Stimulated activated naive CD4-positive, alpha-beta T cell (primary cell): ENCODE measurements at places on chromosomes 7 and 10.
A peak's percentile ranks its signal among the peaks of the same experiment; 100 is the strongest.

DNA sequence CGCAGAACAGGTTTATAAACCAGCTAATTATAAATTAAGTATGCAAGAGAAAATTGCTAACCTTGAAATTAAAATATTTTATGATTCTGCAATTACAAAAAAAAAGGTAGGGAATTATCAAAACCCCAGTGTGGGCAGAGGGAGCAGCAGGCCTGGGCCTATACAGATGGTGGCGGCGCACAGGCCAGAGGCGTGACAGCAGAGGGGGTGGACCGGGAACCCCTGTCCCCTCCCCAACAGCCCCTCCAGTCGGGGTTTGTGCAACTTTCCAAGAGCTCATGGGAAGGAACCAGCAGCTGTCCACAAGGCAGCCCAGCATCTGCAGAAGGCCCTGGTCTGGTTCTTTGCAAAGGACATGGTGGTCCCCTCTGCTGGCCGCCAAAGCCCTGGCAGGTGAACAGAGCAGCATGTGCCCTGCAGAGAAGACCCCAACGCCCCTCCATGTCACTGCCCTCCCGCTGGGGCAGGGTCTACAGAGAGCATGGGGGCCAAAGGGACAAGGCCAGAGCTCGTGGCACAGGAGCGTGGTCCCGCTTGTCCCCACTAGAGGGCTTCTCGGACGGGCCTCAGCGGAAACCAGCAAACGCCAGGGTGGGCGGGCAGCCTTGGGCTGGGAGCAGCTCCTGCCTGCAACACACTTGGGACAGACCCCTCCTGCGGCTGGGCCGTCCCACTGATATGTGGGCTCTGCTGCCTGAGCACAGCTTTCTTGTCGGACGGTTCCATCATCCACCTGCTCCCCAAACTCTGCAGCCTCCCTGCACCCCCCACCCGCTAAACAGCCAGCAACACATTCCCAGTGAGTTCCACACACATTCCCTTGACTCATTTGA is 75.1 kb downstream of the EBF3 start:
- peak; percentile 16 for DNase-seq

GRCh38 chr10:87651801-87652200 is 7.9 kb upstream of the PAPSS2 start:
- no peak for DNase-seq

DNA sequence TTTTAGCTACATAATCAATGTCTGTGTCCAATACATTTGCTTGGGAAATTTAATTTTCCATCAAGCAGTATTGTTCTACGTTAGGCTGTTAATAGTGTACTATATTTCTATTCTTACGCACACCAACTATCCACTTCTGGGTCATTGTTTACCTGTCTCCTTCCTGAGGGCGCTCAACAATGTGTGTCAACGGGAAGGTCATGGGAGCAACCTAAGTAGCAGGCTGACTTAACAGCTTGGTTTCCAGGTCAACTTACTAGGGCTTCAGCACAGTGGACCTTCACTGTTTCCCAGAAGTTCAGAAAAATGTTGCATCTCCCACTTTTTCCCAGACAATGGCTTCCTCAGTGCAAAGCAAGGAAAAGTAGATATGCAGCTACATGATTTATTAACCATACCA is 13.7 kb downstream of the THSD7A start:
- DNase-seq: no peak

GRCh38 chr7:39749177-39749576 is 125.8 kb downstream of the RALA start:
- DNase-seq: no peak

- no peak for DNase-seq
Observed at GRCh38 chr10:104417637-104418292, 64.1 kb downstream of the CFAP58 start.

DNA sequence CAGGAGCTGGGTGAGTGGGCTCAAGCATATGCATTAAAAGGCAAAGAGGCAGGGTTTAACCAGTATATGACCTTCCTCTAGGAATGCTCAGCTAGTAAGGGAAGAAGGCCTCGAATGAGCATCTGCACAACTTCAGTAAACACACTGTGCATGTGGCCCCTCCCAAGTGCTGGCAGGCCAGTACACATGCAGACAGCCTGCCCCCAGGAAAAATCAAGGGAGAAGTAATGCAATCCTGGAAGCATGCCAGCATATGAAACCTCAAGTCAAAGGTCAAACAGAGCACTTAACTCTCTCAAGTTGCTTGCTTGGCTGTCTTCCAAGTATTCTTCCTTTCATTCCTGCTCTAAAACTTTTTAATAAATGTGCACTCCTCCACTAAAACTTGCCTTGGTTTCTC is 208.4 kb downstream of the ACTR3B start:
- DNase-seq: no peak

GRCh38 chr10:30455816-30456215 is 21.8 kb downstream of the MAP3K8 start:
- no peak for DNase-seq

DNA sequence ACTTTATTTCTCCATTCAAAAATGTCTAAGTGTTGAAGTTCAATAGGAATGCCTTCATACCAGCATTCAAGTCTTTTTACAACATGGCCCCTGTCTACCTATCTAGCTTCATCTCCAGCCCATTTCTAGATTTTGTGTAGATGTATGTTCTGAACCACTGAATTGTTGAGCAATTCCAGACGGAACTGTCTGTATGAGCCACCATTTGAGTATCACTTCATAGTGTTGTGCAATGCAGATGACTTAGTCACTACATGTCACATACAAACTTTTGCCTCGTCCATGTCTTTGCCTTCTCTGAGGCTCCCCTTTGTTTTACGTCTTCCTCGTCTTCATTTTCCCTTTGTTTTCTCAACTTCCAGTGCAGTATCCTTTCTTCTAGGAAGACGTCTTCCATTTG is 118.1 kb downstream of the INHBA start:
- DNase-seq: no peak

DNA sequence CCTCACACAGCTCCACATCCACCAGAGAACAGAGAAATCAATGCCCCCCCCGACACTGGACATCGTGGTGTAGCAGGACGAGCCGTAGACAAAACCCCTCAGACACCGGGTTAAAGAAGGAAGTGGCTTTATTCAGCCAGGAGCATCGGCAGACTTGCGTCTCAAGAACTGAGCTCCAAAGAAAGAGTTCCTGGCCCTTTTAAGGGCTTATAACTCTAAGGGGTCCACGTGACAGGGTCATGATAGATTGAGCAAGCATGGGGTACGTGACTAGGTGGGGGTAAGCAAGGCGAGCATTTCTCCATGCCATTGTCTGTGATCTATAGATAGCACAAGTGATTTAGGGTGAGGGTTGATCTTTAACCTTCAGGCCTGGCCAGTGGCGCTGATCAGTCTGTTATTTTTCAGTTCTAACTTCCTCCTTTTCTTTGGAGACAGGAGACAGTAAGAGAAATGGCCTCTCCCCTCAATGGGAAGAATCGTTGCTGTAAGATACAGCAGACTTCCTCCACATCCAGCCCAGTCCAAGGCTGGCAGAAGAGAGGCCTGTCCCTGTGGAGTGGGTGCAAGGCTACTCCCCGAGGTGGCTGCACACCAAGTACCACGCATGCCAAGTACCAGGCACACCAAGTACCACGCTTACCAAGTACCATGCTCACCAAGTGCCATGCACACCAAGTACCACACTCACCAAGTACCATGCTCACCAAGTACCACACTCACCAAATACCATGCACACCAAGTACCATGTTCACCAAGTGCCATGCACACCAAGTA is 19.5 kb upstream of the PPP2R2D start:
- no peak for DNase-seq

- no peak for DNase-seq
Observed at GRCh38 chr10:122505011-122505410, 43.7 kb downstream of the HTRA1 start.

GRCh38 chr7:5712566-5712965 is 68.9 kb downstream of the RNF216 start:
- no peak for DNase-seq

DNA sequence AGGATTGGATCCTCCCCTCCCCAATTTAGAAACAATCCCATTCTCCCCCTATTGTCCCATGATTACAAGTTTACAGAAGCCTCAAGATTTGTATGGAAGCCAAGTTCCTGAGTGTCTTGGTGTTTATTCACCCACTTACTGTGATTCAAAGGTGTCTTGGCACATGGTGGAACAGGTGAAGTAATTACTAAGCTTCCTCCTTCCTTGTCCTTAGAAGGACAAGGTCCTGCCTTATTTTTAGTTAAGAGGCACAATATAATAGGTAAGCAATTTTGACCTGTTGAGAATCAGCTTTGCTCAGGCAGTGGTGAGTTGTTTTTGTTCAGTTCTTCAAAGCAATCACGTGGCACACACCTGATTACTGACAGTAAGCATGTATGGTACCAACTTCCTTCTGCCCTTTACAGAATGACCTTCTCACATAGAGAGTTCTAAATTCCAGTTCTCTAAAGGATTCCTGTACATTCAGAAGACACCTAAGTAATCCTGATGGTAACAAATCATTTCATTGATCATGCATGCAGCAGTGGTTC is 60.7 kb upstream of the SLC13A1 start:
- no peak for DNase-seq

GRCh38 chr10:13536674-13537366 is 8.0 kb upstream of the BEND7 start:
- no peak for DNase-seq

DNA sequence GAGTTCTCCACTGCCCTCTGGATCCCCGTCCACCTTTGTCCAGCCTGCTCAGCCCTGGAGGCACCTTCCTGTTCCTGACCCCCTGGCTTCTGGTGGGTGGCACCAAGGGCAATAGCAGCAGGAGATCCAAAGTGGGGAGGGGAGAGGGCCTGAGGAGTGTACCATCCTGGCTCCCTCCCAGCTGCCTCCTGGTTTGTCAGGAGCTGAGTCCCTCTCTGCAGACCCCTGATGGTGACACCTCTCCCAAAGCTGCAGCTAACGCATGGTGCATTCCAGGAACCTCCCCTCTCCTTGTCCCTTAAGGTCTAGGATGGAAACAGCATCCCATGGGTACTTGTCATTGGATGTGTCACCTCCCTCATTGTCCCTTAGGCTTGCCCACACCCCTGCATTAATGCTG is 39.6 kb downstream of the VSTM4 start:
- no peak for DNase-seq

- no peak for DNase-seq
Observed at GRCh38 chr7:20698469-20698868, 83.0 kb downstream of the ABCB5 start.

- DNase-seq: peak; percentile 42
Observed at GRCh38 chr10:32795598-32796183, 162.3 kb downstream of the ITGB1 start.

DNA sequence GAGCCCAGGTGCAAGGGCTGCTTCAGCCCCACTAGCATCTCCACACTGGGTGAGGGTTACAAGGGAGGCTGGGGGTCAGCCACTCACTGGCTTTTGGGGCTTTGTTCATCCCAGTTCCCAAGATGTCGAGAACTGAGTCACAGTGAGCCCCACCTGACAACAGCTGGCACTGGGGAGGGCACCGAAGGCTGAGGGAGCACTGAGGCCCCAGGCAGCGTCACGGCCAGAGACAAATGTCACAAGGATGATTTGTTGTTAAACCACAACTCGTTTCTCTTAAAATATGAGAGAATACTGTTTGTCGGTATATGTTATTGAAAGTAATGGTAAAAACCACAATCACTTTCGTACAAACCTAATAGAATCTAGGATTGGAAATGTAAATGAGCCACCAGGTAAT is 219.9 kb downstream of the CELF2 start:
- no peak for DNase-seq

- no peak for DNase-seq
Observed at GRCh38 chr10:30396698-30397097, 37.3 kb upstream of the MAP3K8 start.

DNA sequence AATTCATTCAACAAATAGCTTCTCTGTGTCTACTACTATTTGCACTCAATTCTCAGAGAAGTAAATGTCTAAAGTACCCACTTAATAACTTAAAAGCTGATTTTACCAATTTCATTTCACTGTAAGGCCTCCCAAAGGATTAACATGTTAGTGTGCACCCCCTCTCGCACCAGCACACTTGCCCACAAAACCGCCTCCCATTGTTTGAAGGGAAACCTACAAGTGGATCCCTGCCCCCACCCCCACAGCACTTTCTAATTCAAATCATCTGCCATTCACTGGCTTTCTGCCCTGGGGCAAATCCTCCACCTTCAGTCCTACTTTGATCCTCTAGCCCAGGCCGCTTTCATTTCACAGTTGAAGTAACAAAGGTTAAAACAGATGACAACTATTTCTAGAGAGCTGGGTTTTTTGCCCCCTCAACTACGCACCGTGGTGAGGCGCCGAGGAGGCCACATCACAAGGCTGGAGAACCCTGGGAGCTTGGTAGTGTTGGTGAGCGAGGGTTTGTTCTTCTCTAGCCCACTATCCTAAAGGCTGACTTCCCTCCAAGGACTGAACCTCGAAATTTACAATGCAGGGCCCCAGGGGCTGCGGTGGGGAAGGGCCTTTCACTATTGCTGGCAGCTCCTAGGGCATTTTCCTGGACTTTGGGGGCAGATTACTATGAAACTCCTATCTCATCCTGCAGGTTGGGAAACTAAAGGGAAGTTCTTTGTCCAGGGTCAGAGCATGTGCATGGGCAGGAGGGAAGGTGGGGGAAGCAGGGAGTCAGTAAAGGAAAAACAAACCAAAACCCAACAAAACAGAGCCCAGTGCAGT is 517.4 kb upstream of the ZMIZ1 start:
- no peak for DNase-seq
